Activated CD4-positive, alpha-beta T cell treated with anti-CD3 and anti-CD28 coated beads for 4 hours (primary cell): ENCODE measurements at places on chromosomes 5 and 9.

GRCh38 chr5:79990205-79990597 is 861 bp downstream of the MTX3 start:
- DNase-seq, result peak; percentile 4

DNA sequence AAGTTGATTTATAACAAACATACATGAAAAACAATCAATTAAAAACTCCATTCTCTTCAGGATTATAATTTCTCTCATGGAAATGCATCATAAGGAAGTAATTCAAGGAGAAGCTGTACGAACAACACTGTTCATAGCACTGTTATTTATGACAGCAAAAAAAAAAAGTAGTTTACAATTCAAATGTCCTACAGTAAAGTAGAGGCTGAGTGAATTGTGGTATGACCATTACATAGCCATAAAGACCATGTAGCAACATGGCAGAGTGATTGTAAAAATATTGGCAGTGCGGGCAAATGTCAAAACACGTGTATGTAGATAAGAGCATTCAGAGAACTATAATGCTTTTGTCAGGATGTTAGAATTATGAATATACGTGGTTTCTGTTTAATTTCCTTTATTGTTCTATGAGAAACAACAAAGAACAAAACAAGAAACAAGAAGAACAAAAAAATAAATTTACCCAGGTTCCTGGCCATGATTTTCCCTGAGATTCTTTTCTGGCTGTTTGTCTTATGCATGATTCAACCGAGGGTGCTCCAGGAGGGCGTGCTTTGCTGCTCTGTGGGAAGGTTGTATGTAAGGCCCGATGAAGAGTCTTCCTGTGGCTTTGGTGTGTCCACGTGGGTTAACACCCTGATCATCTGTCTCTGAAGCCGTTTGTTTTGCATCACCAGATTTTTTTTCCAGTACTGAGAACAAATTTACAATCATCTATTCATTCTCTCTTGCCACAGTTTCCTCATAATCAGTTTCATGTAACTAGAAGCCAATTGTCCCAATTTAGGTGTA is 28.8 kb downstream of the GCNT4 start:
- peak; percentile 9 for DNase-seq

GRCh38 chr5:68245319-68245718 is 29.8 kb downstream of the PIK3R1 start:
- no peak for DNase-seq

GRCh38 chr5:17218353-17219005 is 1.0 kb downstream of the BASP1 start:
- no peak for DNase-seq

DNA sequence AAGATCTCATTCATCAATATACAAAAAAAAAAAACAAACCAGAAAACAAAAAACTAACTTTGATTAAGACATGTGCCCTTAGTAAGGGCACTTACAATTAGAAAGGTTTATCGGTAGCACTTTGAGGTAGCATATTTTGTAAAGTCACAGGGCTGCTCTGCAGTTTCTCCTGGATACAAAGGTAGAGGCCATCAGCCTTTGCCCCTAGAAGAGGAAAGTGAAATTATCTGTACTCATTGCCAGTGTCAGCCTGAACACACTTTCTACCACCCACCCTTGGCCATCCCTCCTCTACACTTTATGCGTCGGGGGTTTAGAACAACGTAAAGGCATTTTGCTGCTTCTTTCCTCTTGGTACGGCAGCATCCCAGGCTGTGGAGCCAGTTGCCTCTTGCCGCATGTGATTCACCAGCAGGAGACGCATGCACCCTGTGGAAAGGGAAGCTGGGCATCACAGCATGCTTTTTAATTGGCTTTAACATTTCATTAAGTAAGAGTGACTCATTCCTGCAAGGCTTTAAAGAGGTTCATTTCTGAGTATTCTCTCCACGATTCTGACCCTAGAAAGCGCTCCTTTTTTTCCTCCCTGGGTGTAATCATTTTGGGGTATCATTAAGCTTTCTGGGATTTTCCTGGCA is 84.6 kb downstream of the CEMIP2 start:
- DNase-seq, result no peak

DNA sequence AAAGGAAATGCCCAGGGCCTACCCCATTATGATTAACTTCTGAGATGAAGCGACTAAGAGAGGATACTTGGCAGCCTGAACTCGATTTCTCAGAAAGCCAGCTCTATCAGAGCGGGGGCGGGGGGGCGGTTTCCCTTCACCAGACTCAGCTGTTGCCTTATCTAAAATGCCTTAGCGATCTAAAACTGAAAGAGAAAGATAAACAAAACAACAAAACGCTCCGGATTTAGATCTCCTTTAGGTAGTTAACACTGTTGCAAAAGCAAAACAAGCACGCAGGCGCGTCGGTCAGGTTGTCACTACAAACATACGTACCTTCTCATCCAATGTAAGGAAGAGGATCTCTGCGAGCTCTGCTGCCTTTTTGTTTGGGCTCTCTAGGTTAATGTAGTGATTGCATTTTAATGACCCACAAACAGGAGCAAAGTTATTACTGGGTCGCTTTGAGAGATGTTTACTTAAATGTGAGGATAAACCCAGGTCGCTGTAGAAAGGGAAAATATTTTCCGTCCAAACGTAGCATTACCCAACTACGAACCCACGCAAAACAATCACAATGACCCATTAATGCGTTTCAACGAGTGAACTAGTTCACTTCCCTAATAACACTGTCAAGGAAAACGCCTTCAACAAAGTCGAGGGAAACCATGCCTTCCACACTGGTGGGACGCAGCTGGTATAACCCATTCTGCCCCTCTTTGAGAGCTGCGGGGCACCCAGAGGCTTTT is 982 bp downstream of the EPB41L4A start:
- DNase-seq, result peak; percentile 25

- no peak for DNase-seq
Observed at GRCh38 chr5:73654171-73654811, 28.3 kb downstream of the ARHGEF28 start.

GRCh38 chr5:158410976-158411375 is 552.0 kb upstream of the CLINT1 start:
- DNase-seq, result no peak

- DNase-seq, result no peak
Observed at GRCh38 chr9:125844611-125845010, 97.4 kb downstream of the PBX3 start.

DNA sequence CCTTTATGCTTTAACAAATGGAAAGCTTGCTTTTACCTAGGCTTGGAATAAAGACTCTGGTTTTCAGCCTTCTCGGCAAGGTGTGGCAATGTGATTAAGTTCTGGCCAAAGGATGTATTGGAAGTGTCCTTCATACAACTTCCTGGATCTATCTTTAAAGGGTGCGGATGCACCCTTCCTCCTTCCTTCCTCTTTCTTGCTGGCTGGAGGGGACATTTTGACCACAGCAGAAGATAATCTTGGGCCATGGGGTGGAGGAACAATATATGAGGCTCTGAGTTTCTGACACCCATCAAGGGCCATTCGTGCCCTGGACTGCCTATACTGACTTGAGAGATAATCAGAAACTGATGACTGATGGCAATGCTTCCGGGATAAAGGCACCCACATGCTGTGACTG is 145.7 kb downstream of the ACER2 start:
- DNase-seq, result no peak

DNA sequence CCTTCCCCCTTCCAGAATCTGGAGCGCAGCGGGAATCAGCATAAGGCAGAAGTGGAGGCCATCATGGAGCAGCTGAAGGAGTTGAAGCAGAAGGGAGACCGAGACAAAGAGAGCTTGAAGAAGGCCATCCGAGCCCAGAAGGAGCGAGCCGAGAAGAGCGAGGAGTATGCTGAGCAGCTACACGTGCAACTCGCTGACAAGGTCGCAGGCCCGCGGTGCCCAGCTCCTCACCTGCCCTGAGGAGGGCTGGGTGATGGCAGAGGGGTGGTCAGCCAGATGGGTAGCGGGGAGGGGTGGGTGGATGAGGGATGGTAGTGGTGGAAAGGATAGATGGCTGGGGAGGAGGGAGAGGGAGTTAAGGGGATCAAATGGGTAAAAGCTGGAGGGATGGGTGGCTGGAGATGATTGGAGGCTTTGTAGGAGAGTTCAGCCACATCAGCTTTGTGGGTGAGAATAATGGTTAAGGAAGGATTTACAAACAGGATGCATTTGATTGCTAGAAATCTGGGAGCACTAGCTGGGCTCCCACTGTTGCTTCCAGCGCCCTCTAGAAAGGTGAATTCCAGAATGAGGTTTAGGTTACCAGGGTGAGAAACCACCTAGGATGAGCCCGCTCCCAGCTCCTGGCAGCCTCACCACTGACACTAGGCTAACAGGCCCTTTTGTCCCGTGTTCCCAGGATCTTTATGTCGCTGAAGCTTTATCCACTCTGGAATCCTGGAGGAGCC is 19.7 kb upstream of the GLE1 start:
- no peak for DNase-seq

- no peak for DNase-seq
Observed at GRCh38 chr5:112403069-112403468, 16.0 kb downstream of the EPB41L4A start.

DNA sequence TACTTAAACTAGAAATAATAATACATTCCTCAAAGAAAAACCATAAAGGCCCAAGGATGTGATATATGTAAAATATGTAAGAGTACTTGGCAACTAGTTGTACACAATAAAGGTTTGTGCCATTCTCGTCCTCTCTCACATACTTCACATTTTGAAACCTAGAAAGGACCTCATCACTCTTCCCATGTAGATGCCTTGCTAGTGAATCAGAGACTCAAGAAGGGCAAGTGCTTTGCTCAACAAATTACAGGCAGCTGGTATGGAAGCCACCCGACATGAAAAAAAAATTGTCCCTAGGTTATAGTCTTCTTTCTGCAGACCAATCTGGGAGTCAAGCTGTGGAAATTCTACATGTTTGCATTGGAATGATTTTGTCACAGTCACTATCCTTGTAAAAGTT is 31.7 kb downstream of the ADRB2 start:
- DNase-seq, result no peak
